HS-5 (cell line): ENCODE measurements at places on chromosomes 5 and 9.

DNA sequence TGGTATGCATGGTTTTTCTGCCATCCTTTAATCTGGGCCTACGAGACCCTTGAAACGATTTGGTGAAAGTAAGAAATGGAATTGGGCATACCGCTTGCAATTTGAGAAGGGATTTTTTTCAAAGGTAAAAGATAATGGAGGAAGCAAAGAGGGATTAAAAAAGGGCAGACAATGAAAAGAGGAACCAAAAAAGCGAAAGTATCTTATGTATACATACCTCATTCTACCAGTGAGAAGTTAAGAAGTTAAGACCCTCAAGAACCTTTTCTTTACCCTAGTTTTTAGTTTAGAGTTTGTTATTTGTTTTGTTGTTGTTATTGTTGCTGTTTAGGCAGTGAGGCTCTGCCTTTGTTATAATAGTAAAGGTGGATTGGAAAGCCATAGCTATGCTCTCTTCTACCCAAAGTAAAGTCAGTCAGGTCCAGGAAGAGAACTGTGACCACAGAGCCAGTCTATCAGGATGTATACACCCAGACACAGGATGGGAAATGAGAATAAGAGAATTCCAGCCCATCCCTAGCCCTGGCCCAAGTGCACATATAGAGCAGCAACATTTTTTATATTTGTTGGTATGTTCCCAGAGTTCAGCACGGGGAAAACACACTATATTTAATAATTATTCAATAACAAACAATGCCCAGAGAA, 166.6 kb downstream of the RFX3 start:
- no peak for DNase-seq

GRCh38 chr9:95032580-95033341, 284.7 kb downstream of the FANCC start:
- DNase-seq: no peak

DNA sequence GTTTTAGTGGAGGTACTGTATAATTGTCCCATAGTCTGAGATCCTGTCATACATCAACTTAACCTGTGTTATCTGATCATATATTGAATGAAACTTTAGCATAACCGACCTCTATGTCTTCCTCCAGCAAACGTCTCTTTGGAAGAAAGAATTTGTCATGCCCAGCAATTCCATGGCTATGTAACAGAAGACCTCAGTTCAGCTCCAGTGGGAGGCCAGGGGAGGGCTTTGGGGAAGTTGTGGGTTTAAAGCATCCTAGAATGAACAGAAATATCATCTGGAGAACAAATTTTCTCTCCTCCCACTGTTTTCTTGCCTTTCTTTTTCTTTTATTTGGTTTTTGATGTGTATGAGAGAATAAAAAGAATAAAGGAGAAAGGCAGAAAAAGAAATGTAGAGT, 164.5 kb downstream of the GAS1 start:
- no peak for DNase-seq

DNA sequence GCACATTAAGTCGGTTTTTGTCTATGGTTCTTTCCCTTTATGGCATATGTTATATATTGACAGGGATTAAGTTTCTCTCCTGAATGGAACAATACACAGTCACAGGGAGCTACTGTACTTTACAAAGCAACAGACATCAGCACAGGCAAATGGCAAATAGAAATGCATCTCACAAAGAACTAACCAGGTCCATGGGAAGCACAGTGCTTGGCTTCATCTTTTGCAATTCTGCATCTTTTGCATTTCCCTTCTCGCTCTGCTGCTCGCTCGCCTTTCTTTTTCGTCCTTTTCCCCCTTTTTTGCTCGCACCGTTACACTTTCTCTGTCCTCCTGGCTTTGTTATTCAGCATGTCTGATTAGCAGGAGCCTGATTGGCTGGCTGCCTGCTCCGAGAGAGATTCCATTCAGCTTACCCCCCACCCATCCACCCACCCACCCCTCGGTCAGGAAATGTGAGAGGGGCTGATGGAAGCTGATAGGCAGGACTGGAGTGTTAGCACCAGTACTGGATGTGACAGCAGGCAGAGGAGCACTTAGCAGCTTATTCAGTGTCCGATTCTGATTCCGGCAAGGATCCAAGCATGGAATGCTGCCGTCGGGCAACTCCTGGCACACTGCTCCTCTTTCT, at the start of gene ADAMTSL1:
Gene ADAMTSL1 (plus strand): TSS at position 502 of the 628 bp plus-strand sequence. CDS start 80 bp downstream, at position 582.
- no peak for DNase-seq
